Effector CD4-positive, alpha-beta T cell (primary cell): ENCODE measurements at places on chromosomes 12 and 14.

GRCh38 chr12:31591380-31591901 is 505 bp upstream of the DENND5B start:
- DNase-seq = no peak

GRCh38 chr14:34365309-34365915 is 96.6 kb downstream of the SPTSSA start:
- no peak for DNase-seq

GRCh38 chr12:105783983-105784947 is 354.5 kb downstream of the NUAK1 start:
- DNase-seq = no peak

DNA sequence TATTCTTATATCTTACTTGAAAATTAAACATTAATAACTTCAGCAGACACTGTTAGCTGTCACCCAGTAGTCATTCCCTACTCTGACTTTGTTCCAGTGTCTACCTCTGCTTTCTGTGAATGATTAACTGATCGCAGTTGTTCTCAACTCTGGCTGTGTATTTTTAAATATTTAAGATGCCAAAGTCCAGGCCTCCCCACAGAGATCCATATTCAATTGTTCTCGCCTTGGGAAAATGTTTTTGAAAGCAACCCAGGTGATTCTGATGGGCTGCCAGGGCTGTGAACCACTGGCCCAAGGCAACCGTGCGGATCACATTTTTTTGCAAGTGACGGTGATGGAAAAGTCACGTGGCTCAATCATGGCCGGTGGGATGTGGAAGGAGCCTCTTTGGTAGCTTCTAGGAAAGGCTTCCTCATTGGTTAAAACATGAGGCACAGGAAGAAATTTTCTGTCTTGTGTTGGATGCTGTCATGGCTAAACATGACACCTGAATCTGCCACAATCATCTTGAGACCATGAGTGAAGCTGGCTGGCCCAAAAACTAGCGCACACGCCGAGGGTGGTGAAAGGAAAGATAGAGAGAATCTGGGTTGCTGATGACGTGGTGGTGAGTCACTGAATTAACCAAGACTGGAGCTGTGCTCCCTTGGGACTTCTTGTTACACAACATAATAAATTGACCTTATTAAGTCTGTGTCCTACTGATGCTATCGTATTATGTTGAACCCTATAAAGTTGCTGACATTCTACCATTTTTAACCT is 37.2 kb downstream of the RDH12 start:
- DNase-seq = no peak

DNA sequence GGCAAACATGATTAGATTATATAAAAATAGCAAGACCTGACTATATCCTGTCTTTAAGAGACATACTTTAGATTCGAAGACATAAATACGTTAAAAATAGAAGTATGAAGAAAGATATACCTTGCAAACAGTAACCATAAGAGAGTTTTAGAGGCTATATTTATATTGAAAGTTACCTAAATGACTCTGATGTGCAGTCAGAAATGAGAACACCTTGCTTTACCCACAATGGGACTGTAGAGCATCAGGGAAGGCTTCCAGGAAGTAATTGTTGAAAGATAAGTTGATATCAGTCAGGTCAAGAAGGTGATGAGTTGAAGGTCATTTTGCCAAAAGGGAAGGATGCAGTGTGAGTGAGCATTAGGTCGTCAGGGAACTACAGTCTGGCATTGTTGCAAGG is 110.2 kb downstream of the NEDD1 start:
- DNase-seq = no peak

DNA sequence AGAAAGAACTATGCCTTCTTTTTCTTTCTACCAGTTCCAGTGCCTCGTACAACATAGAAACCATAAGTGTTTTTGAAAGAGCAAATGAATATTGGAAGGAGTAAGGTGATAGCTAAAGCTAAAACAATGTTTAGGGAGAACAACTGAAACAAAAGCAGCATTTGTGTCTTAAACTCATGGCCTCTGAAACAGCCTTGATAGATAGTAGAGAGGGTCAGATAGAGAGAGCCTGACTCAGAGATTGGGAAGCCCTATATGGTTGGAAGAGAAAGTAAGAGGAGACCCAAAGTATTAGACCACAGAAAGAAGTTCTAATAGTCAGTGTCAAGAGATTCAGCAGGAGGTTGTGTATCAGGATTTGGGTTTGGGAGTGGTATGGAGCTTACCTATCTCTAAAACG is 79.6 kb upstream of the IFNG-AS1 start:
- no peak for DNase-seq

DNA sequence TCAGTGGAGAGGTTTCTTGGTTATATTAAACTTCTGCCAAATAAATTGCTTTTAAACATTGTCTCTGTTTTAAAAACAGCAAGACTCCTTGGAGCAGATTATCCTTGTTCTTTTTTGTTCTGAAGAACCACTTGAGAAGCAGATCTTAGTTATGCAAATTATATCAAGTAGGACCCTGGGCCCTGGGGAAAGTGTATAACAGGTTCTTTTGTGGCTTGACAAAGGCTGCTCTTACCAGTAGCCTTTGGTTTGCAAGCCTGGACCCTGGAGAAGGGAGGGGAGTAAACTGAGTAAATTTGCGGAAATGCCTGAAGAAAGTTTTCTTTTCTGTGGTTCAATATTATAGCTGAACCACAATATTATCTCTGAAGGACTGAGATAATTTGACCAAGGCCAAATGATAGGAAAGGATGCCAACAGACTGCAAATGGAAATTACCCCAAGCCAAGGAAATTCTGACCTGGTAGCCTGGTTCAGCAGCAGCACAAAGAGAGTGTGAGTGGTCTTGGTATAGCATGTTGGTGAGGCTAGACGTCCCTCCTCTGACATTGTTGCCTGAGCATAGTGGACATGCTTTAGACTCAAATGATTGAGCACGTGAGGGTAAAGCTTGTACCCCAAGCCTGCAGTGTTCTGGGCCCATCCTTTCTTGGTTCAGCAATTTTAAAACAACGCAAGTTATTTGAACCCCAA is 30.4 kb upstream of the SIX1 start:
- DNase-seq = no peak

DNA sequence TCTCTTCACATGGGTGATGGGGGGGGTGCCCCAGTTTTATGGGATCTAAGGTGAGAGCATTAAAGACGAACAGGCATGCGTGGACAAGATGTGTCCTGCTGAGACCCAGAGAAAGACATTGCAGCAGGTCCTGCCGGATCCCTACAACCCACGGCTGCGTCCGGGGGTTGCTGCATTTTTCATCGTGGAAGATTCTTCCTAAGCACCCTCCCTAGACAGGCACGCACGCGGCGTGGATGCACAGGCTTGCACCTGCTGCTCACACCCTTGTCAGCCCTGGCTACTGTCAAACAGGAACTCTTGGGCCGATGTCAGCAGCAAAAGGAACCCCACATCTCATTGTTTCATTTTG is 280.6 kb upstream of the RTL1 start:
- DNase-seq = no peak

DNA sequence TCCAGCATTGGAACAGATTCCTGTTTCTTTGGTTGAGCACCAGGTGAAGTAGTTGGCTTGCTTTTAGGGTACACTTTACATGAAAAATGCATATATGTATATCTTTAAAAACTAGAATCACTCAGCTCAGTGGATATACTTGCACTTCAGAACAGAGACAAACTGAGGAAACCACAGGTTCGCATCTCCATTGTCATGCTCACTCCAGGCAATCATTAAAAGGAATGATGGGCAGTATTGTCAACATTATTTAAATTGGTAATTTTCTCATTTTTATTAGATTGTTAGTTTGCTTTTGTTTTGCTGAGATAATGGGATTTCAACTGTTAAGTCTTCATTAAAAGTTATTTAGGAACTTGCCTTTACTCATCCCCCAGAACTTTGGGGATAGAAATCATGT is 71.0 kb upstream of the NELL2 start:
- DNase-seq = no peak

GRCh38 chr12:122980183-122981035 is at the start of gene ARL6IP4:
Gene ARL6IP4 (plus strand): TSS chr12:122980681. CDS start chr12:122981140, 459 bp downstream.
- DNase-seq = peak; percentile 48

- DNase-seq = no peak
These were observed 78.5 kb downstream of the ARL6IP4 start for GRCh38 chr12:123058980-123059379.

DNA sequence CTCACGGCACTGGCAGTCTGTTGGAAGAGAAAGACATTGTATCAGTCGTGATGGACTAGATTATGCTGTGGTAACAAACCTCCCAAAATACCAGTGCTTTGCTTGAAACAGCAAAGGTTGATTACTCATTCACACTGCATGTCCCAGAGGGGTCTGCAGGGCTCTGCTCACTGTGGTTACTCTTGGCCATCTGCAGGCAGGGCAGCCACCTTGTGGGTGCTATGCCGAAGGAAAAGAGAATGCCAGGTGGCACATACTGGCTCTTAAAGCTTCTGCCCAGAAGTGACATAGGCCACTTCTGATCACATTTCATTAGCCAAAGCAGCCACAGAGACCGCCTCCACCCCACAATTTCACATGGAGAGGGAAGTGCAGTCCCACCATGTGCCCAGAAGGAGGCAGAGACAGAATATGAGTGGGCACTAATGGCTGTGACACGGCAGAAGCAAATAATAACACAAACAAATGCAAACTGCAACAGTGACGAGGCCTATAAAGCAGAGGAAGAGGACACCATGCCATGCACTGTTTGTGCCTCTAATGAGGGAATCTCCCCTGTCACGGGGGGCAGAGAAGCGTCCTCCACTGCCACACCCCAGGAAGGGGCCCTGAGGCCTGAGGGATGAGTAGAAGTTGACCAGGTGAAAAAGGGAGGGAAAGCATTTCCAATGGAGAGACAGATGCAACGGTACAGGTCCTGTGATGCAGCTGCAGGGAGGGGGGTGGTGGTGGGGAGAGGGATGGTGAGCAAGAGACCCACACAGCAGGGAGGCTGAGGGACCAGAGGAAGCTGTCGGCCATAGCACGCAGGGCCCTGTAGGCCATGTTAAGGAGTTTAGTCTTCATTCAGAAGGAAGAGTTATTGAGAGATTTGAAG is 51.7 kb upstream of the KICS2 start:
- DNase-seq = no peak

GRCh38 chr12:105418229-105418628 is 87.7 kb downstream of the C12orf75 start:
- no peak for DNase-seq

DNA sequence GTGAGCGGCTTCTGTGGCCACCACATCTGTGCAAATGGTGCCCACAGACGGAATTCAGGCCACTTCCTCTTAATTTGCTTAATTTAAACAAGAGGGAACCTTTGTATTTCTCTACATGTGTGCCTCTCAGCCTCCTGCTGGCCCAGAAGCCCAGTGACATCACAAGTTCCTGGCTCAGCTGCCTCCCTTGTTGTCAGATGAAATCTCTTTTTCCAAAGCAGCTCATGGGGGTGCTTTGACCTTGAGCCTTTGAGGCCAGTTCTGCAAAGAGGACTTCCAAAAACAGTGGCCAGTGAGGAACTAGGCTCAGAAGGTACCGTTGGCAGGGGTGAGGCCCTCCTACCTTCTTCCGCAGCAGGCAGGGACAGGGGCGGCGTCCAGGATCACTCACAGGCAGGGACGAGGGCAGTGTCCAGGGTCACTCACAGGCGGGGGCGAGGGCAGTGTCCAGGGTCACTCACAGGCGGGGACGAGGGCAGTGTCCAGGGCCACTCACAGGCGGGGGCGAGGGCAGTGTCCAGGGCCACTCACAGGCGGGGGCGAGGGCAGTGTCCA is 35.0 kb upstream of the GALNT9 start:
- no peak for DNase-seq

- DNase-seq = no peak
These were observed 168.0 kb downstream of the TMTC3 start for GRCh38 chr12:88310069-88310468.

- DNase-seq = no peak
These were observed 35.8 kb downstream of the GPR19 start for GRCh38 chr12:12660201-12660600.

GRCh38 chr12:98973395-98973794 is 328.3 kb downstream of the APAF1 start:
- no peak for DNase-seq

- no peak for DNase-seq
These were observed 207.6 kb downstream of the EMP1 start for GRCh38 chr12:13404111-13404628.

DNA sequence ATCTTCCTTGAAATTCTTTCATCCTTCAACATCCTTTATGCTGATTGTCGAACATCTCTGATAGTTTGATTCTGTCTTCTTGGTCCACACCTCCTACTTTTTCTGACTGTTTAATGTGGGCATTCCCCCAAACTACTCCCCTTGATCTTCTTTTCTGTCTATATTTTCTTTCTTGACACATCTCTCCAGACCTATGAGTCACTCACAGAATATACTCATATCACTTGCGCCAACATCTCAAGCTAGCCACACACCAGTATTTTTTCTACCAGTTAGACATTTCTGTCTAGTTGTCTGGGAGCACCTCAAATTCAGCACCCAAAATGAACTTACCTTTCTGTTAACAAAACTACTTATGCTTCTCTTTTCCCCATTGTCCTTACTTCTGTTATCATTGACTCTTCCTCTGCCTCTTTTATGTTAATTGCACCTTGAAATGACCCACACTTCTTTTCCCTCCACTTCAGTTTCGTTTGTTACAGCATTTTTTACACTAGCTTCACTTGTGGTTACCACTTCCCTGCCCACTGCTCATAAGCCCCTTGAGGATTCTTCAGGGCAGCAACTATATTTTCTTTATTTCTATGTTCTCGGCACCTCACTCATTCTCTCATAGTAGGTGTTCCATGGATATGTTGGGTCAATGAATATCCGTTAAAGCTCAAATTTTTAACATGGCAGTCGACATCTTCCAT is 33.5 kb downstream of the TSHR start:
- DNase-seq = no peak

GRCh38 chr12:91267039-91267438 is 84.4 kb upstream of the DCN start:
- no peak for DNase-seq

- no peak for DNase-seq
These were observed 972 bp downstream of the PTGDR start for GRCh38 chr14:52268279-52269061.

DNA sequence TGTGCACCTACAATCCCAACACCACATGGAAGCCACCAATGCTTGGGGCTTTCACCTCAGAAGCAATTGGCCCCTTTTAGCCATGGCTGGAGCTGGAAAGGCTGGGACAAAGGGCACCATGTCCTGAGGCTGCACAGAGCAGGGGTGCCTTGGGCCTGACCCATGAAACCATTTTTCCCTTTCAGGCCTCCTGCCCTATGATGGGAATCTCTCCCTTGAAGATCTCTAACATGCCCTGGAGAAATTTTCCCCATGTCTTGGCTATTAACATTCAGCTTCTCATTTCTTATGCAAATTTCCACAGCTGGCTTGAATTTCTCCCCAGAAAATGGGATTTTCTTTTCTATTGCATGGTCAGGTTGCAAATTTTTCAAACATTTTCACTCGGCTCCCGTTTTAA is 823.6 kb downstream of the GALC start:
- no peak for DNase-seq

- no peak for DNase-seq
These were observed 172.0 kb downstream of the CHST11 start for GRCh38 chr12:104628831-104629135.

DNA sequence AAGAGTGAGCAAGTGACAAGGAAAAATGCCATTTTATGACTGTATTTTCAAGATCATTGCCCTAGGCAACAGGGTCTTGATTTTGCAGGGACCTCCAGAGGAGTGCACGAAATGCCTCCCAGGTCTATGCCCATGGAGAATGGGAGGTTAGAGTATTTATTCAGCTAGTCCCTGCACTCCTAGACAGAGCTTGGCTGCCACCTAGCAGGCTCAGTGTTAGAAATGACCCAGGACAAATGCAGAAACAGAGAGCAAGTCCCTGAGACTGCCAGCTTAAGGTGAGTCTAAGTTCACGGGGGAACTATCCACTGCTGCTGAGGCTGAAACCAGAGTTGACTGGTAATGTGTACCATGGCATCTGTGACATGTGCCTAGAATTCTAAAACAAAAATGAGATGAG is 506.4 kb downstream of the MED13L start:
- no peak for DNase-seq
